ENCODE measurements at places on chromosomes 5 and 9.

- H3K4me1 ChIP-seq: peaks cover 18% of the 10 kb centered on the region
- H3K4me3 ChIP-seq: no peak overlapping the region
- no peak overlapping the region for H3K27ac ChIP-seq
Observed at GRCh38 chr9:137221506-137222111, 431 bp downstream of the RNF208 start.

GRCh38 chr9:86721226-86721781, 226.0 kb downstream of the GAS1 start:
- H3K27me3 ChIP-seq: no peaks in the 10 kb centered on the region
- H3K4me1 ChIP-seq: peaks cover 7% of the 10 kb centered on the region
- no peak overlapping the region for H3K27ac ChIP-seq
- H3K4me3 ChIP-seq: no peak overlapping the region
- H3K36me3 ChIP-seq: no peaks in the 10 kb centered on the region
- no peak for DNase-seq

GRCh38 chr9:120974921-120975320, 48.3 kb upstream of the TRAF1 start:
- no peak overlapping the region for H3K4me3 ChIP-seq
- peak overlapping the region; percentile 1 for H3K27ac ChIP-seq
- H3K4me1 ChIP-seq: peaks cover 16% of the 10 kb centered on the region
- no peaks in the 10 kb centered on the region for H3K36me3 ChIP-seq

DNA sequence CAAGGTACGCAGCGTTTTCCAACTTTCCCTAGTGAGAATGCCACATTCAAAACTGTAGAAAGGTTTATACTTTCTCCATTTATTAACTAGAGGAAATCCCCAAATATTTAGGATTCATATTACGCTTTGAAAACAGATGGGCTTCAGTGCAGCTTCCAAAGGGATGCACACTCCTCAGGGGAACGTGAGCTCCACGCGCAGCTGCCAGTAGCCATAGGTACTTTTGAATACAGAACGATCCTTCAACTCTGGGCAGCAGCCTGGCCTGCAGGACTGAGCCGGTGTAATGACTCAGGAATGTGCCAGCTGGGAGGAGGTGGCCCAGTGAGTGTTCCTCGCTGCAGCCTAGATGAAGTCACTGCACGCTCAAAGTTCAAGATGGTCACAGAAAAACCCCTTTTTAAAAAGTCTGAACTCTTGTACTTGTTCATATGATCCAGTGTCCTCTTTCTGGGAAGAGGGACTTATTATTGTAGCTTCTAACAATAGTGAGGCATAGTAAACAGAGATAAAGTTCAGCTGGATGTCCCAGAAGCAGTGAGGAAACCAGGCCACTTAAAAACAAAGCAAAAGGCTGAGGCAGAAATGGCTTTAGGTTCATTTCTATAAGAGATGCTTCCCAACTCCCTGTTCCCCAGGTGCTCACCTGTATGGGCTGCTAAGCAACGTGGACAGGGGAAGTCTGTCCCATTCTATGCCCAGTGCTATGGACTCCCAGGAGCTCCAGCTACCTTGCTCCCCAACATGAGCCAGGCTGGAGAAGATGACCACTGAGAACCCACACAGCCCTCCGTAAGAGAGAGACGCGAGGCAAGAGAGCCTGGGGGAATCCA, 130.0 kb downstream of the LHFPL2 start:
- no peaks in the 10 kb centered on the region for H3K36me3 ChIP-seq
- H3K4me1 ChIP-seq: no peaks in the 10 kb centered on the region
- H3K4me3 ChIP-seq: no peak overlapping the region
- H3K27me3 ChIP-seq: peaks cover 30% of the 10 kb centered on the region
- H3K27ac ChIP-seq: no peak overlapping the region

GRCh38 chr9:124695280-124695890, 75.7 kb downstream of the NR6A1 start:
- no peak for DNase-seq
- no peaks in the 10 kb centered on the region for H3K36me3 ChIP-seq

- H3K27me3 ChIP-seq: no peaks in the 10 kb centered on the region
- H3K27ac ChIP-seq: no peak overlapping the region
- no peak overlapping the region for H3K4me3 ChIP-seq
- no peaks in the 10 kb centered on the region for H3K4me1 ChIP-seq
- no peaks in the 10 kb centered on the region for H3K36me3 ChIP-seq
Observed at GRCh38 chr9:36791222-36791950, 218.7 kb downstream of the MELK start.

- no peak overlapping the region for H3K27ac ChIP-seq
- H3K4me3 ChIP-seq: no peak overlapping the region
Observed at GRCh38 chr5:120872297-120872696, 408.2 kb downstream of the PRR16 start.

DNA sequence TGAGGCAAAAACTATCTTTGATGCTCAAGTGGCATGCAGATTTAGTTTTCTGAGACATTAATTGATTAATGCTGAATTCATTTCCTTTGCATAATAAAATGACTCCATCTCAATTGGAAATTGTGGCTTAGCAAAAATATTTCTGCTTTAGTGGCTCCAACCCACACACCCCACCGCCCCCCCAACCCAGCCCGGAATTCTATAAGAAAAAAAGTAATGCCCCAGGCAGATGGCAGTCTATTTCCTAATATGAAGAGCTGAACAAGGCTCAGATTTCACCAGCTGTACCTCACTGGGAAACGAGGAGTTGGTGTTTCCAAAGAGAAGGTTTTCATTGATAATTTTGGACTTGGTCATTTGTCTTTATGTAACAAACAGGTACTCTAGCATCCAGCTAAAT, 182.1 kb downstream of the FBN2 start:
- H3K4me1 ChIP-seq: no peaks in the 10 kb centered on the region
- no peak for DNase-seq
- H3K4me3 ChIP-seq: no peak overlapping the region
- no peaks in the 10 kb centered on the region for H3K36me3 ChIP-seq
- H3K27me3 ChIP-seq: no peaks in the 10 kb centered on the region
- H3K27ac ChIP-seq: no peak overlapping the region

DNA sequence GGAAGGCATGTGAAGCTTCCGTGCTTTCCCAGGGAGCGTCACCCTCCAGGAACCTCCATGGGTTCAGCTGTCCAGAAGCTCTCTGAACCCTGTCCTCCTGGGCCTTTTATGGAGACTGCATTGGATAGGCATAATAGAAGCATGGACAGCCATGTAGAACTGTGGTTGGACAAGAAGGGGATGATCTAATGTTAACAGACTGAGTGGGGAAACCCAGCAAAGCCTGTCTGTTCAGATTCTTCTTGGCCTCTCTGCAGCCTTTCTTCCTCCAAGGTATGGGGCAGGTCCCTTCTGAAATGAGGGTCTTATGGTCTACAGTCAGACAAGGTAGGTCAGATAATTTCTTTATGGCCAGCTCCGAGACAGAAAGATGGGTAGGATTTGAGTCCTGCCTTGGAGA, 59.1 kb upstream of the CTNNA1 start:
- peaks cover 45% of the 10 kb centered on the region for H3K27me3 ChIP-seq
- H3K4me1 ChIP-seq: no peaks in the 10 kb centered on the region
- H3K27ac ChIP-seq: no peak overlapping the region
- H3K4me3 ChIP-seq: no peak overlapping the region

- H3K27me3 ChIP-seq: peaks cover 33% of the 10 kb centered on the region
- no peak overlapping the region for H3K4me3 ChIP-seq
- H3K4me1 ChIP-seq: peaks cover 42% of the 10 kb centered on the region
Observed at GRCh38 chr5:159095866-159096242, 3.9 kb downstream of the EBF1 start.

GRCh38 chr5:160118349-160119141, 705 bp downstream of the PWWP2A start:
- H3K4me1 ChIP-seq: peaks cover 22% of the 10 kb centered on the region
- H3K27ac ChIP-seq: peak overlapping the region; percentile 82
- peak; percentile 45 for DNase-seq
- H3K4me3 ChIP-seq: peak overlapping the region; percentile 76
- peaks cover 7% of the 10 kb centered on the region for H3K27me3 ChIP-seq

GRCh38 chr5:175448276-175448675, 4.3 kb upstream of the DRD1 start:
- H3K4me3 ChIP-seq: no peak overlapping the region
- peaks cover 6% of the 10 kb centered on the region for H3K4me1 ChIP-seq
- DNase-seq: no peak
- no peaks in the 10 kb centered on the region for H3K36me3 ChIP-seq

GRCh38 chr5:122718611-122719010, 56.3 kb upstream of the SNX2 start:
- no peak overlapping the region for H3K4me3 ChIP-seq
- H3K27ac ChIP-seq: no peak overlapping the region
- no peak for DNase-seq
- H3K36me3 ChIP-seq: no peaks in the 10 kb centered on the region
- H3K27me3 ChIP-seq: peaks cover 19% of the 10 kb centered on the region
- no peaks in the 10 kb centered on the region for H3K4me1 ChIP-seq

DNA sequence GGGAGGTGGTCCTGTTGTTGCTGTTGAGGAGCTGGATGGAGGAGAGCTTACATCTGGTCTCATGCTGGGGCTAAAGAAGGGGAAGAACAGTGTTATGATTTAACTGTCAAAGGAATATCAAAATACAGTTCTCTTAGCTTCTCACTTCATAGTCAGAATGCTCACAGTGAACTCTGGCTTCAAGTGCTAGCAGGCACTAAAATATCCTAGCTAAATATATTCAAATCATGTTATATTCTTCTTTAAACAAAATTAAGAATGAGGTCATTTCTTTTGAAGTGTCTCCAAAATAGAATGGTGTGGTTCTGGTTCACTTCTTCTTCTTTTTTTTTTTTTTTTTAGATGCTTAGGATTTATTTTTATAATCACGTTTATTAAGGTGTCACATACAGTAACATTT, 89.4 kb downstream of the NR3C1 start:
- peaks cover 48% of the 10 kb centered on the region for H3K36me3 ChIP-seq
- no peak overlapping the region for H3K4me3 ChIP-seq
- peaks cover 12% of the 10 kb centered on the region for H3K4me1 ChIP-seq
- H3K27ac ChIP-seq: no peak overlapping the region

DNA sequence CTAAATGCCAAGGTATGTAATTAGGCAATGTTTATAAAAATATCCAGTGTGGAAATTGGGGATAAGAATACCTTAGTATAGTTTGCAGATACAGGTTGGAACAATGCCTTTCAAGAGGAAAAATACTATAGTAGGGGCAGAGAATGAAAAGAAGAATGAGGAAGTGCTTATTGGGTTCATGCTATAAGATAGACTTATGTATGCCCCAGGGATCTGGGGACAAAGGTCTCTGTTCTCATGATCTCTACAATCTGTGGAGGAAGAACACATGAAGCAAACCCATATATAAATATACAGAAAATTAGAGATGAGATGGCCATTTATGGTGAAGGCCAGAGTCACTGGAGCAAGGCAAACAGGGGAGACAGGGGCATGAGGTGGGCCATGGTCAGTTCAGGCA, 106.5 kb upstream of the DAB2 start:
- H3K27ac ChIP-seq: no peak overlapping the region
- H3K4me3 ChIP-seq: no peak overlapping the region
- no peak for DNase-seq

DNA sequence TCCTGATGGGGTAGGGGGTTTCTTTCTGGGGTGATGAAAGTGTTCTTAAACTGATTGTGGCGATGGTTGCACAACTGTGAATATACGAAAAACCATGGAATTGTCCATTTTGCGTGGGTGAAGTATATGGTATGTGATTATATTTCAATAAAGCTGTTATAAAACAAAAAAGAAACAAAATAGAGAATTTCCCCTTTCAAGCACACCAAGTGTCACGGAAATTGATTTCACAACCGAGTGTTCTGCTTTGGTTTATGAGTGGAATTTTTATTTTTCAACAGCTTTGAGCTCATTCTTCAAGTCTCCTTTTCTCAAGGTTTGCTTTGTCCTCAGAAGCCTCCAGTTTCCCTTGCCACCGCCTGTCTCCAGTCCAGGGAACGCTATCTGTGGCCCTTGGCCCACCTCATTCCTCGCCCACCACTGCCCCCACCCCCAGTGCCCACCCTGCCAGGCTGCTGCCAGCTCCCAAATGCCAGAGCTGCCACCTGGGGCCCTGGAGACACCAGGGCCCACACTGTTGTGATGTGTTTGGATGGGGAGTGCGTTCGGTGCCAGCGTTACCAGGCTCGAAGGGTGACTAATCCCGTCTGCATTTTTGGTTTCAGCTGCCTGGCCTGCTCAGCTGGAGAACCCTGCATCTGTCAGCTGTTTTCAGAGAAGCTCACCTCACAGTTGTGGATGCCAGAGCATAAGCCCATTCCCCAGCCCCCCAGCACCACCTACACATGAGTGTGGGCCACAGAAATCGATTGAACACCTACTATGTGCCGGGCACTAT, 30.4 kb downstream of the DUSP1 start:
- H3K4me1 ChIP-seq: no peaks in the 10 kb centered on the region
- no peak for DNase-seq
- no peak overlapping the region for H3K27ac ChIP-seq
- H3K36me3 ChIP-seq: no peaks in the 10 kb centered on the region
- H3K27me3 ChIP-seq: no peaks in the 10 kb centered on the region

GRCh38 chr5:57684299-57684702, 201.7 kb upstream of the ACTBL2 start:
- no peak for DNase-seq
- H3K27me3 ChIP-seq: peaks cover 4% of the 10 kb centered on the region
- H3K36me3 ChIP-seq: no peaks in the 10 kb centered on the region
- H3K4me1 ChIP-seq: no peaks in the 10 kb centered on the region
- H3K4me3 ChIP-seq: no peak overlapping the region

DNA sequence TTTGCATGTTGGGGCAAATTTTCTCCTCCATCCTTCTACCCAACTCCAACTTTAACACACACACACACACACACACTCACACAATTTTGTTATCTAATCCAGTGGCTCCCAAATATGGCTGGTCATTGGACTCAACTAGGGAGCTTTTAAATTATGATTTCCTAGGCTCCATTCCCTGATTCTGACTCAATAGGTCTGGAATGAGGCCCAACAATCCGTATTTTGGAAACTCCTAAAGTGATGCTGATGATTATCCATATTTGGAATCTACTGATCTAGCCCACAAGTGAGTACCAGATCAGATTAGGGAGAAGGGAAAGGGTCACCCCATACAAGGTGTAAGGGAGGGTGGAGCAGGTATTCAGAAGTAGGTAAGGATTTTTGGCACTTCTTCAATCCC, 309.7 kb downstream of the TLE1 start:
- H3K4me1 ChIP-seq: no peaks in the 10 kb centered on the region
- no peaks in the 10 kb centered on the region for H3K27me3 ChIP-seq
- H3K27ac ChIP-seq: no peak overlapping the region
- DNase-seq: no peak
- H3K36me3 ChIP-seq: no peaks in the 10 kb centered on the region

GRCh38 chr5:149636861-149637246, 55.6 kb downstream of the ARHGEF37 start:
- H3K4me1 ChIP-seq: peaks cover 7% of the 10 kb centered on the region
- no peak overlapping the region for H3K4me3 ChIP-seq
- H3K27ac ChIP-seq: no peak overlapping the region
- no peaks in the 10 kb centered on the region for H3K36me3 ChIP-seq

DNA sequence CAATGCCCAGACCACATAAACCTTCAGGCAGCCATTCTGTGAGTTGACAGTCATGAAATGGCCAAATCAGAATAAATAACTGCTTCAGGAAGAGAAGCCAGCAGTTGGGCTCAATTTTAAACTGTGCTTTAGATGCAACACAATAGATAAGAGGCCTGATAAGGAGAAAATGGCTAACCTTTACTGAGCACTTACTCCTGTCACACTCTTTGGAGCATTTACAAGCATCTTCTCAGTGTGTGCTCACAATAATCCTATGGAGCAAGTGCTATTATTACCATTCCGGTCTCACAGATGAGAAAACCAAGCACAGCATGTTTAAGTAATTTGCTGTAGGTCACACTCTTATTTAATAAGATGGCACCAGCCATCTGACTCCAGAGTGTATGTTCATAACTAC, 11.5 kb upstream of the SH3RF2 start:
- no peak overlapping the region for H3K27ac ChIP-seq
- H3K4me1 ChIP-seq: peaks cover 2% of the 10 kb centered on the region
- H3K27me3 ChIP-seq: no peaks in the 10 kb centered on the region
- no peaks in the 10 kb centered on the region for H3K36me3 ChIP-seq
- no peak overlapping the region for H3K4me3 ChIP-seq

- DNase-seq: no peak
- H3K27me3 ChIP-seq: no peaks in the 10 kb centered on the region
- no peak overlapping the region for H3K27ac ChIP-seq
- no peak overlapping the region for H3K4me3 ChIP-seq
Observed at GRCh38 chr9:106334081-106334480, 528.9 kb upstream of the ZNF462 start.

Measured in activated CD4-positive, alpha-beta T cell treated with anti-CD3 and anti-CD28 coated beads, Interleukin-2, amount 10 ng/mL, durations not matched to agents 7 days and 5 days (primary cell).